Body of pancreas (tissue), 4 donors: ENCODE measurements at places on chromosomes 2 and 18. TPM values are rescaled to one million over a fixed set of nuclear protein-coding genes. Genes with fewer than 3 reads are reported as not detected.

GRCh38 chr18:799943-800342 lies 12.1 kb downstream of the YES1 start:
- DNase-seq, result no peak

- no peak for DNase-seq
Measured at GRCh38 chr2:9799011-9799596, 44.2 kb upstream of the TAF1B start.

DNA sequence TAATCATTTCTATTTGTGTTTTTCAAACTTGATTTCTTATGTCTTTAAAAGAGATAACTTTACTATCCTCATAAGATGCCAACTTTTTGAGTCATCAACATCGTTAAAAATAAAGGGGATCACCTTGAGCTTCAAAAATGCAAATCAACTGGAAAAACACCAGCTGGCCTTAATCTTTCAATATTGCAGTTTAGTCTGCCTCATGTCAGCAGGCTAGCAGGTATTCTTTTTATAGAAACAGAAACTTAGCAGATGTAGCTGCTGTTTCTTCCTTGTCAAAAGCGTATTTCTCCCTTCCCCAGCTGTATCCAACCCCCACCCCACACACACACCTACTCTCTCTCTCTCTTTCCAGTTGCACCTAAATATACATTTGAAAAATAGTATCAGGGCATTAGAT lies 154.1 kb upstream of the ZNF804A start:
- DNase-seq, result no peak

DNA sequence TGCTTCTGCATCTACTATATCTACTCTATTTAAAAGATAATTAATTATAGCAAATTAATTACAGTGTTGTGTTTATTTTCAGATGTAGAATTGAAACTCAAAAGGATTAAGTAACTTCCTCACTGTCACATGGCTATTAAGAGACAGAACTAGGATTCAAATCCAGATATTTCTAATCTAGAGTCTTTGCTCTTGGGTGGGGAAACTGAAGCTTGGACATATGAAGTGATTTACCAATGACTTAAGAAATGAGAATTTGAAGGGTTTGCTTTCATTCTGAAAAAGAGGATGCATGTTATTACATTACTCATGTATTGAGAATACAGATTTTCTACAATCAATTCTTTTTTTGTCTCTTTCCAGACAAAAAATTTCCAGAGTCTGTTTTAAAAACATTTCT lies 191.5 kb upstream of the SMAD7 start:
- no peak for DNase-seq

DNA sequence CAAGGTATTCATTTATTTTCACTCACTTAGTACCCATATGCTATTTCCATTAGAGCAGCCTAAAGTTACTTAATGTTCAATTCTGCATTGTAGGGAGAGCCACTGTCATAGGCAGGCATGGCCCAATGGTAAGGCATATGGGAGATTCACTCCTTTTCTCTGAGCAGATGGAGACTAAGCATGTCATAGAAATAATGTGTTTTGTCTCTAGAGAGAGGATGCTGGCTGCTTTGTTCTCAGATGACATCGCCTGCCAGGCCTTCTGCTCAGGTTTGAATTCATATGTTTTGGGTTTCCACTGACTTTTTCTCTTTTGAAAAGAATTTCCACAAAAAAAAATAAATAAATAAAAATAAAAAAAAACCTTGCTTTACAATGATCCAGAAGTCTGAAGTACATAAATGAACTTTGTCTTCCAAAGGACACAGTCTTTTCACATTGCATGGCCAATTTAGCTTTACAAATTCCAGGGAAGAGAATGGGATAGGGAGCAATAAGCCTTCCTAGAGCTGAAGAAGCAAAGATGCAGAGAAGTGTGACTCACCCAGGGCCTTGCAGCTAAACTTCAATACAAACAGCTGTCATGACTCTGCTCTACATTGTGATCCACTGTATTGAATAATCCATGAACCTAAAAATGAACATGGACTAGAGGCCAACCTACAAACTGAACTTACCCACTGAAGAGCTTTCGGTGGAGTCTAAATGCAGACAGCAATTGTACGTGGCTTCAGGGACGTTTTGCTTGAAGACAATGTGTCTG lies 422.5 kb downstream of the CMPK2 start:
- no peak for DNase-seq

DNA sequence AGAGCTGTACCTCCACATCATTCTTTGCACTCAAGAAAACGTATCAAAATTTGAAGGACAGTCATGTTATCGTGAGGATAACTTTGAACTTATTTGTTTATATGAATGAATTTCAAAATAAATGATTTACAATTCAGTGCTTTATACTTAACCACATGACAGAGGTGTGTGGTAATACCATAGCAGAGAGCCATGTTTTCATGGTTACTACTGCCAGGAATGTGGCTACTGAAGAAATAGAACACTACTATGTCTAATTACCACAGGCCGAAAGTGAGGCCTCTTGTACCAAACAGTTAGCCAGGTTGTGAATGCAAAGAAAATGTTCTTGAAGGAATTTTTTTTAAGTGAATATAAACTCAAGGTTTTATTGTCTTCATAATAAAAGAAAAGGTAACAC lies 49.2 kb downstream of the AAK1 start:
- DNase-seq, result no peak

DNA sequence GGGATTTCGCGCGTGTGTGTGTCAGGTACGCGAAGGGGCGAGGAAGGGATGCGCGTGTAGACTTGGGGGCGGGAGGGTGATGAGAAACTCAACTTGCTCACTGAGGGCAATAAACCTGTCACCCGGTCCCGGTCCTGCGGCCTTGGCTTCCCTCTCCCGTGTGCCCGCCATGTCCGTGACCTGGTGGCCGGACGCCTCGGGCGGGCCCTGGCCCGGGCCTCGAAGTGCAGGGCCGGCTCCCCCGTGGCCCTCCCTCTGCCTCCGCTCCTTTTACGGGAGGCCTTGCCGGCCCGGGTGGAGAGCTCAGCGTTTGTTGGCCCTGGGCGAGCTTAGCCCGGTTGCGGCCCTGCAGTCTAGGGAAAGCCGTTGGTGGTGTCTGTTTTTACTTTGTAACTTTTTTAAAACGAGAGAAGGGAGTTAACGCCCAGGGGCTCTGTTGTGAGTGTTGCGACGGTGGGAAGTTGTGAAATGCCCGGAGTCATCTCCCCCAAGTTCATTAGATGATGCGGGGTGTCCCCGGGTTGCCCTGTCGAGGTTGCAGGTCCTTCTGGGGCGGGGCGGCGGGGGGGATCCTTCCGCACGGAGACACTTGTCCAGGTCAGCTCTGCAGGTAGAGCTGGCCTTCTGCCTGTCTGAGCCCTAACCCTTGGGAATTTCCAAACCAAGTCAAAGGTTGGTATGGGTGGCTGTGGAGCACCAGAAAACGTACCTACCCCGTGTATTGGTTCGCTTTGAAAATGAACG lies 883 bp downstream of the SMCHD1 start:
- DNase-seq, result peak; percentile 56

- no peak for DNase-seq
Measured at GRCh38 chr2:44285174-44285573, 9.9 kb downstream of the SLC3A1 start.

DNA sequence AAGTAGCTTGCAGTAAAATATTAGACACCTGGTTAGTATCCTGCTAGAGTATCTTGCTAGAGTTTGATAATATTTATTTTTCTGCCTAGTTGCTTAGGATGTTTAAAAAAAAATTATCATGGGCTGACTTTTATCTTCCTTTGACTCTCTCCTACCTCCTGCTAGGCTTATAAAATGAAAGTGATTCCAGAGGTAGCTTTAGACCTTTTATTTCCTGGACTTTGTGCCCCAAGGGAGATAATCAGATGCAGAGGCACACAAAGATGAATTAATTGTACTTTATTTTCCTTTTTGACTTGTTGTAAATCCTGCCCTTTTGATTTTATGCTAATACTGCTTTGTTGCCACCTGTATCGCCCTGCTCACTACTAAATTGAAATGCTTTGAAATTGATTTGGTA lies 130.7 kb downstream of the WDSUB1 start:
- no peak for DNase-seq

GRCh38 chr2:148132412-148132811 lies 111.5 kb downstream of the MBD5 start:
- no peak for DNase-seq

DNA sequence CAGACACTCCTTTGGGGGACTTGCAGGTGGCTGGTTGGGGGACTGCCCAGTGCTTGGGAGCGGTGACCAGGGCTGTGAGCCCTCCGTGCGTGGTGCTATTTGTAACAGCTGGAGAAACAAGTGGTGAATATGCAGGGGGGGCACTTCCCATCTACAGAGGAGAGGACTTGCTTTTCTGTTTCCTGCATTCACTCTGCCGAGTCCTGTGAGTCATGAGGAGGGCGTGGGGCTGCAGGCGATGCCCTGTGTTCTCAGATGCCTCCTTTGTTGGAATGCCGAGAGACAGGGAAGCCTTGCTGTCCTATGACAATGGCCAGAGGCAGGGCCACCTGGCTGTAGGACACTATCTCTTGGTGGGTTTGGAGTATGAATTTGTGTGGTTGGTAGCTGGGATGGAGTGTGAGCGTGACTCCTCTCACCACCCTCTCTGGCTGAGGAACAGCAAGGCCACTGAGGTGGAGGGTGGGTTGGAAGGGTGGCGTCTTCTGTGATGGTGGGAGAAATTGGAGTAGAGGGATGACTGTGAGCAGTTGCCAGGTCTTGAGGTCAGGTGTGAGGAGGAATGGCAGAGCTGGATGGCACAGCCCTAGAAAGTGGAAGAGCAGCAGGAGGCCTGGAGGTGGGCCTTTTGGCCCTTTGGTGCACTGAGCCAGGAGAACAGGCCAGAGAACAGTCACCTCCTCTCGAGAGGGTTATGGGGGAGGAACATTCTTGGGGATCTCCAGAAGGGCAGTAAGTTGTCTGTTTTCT lies 24.3 kb downstream of the FHOD3 start:
- no peak for DNase-seq

DNA sequence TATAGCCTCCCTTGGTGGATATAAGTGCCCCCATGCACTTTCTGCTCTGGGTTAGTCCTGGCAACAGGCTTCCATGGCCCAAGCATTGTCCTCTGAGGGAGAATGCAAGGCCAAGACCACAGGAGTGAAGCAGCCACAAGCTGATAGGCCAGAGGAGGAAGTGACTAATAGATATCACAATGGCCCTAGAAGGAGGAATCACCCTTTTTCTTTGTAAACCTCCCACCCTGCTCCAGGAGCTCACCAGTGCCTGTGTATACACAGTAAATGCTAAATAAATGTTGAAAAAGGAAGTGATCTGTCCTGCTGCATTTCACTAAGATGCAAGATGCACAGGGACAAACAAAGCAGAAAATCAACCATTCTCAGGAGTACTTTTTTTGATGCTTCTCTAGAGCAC lies 49.7 kb upstream of the ABCA12 start:
- no peak for DNase-seq

DNA sequence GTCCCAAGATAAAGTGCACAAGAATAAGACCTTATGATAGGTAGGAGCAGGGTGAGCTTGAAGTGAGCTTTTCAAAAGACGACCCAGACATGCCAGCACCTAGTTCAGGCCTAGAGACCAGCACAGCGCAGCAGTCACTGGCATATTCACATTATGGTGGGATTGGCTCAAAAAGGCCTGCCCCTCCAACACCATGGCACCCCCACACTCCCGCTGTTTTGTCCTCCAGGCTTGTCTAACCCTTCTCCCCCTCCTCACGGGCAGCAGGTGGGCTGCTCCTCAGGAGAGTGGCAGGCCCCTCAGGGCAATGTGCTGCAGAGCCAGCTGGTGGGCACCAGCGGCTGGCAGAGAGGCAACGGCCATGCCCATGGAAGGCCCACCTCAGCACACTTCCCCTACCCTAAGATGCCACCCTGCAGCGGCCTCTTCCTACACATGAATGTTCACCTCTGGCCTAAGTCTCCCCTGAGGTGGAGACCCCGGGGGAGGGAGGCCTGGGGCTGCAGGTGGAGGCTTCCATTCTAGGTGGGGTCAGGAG lies 25.6 kb downstream of the EMX1 start:
- no peak for DNase-seq

- DNase-seq, result no peak
Measured at GRCh38 chr2:15043336-15044058, 411.0 kb downstream of the LRATD1 start.

GRCh38 chr18:21331065-21331464 lies 89.0 kb downstream of the GREB1L start:
- DNase-seq, result no peak

DNA sequence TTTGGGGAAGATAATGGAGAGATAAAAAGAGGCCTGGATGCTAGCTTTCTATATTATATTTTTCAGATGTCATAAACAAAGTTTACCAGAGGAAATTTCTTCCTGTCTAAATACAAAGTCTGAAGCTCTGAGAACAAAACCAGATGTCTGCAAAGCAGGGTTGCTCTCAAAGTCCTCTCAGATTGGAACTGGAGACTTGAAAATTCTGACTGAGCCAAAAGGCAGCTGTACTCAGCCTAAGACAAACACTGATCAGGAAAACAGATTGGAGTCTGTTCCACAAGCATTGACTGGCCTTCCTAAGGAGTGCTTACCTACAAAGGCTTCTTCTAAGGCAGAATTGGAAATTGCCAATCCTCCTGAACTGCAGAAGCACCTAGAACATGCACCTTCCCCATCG lies 25.1 kb downstream of the KDM3A start:
- peak; percentile 57 for DNase-seq

The FIGN gene
- total RNA-seq, result 3.4 TPM

The KCNK3 gene
- 10.5 TPM for total RNA-seq

The MC2R gene
- not detected for total RNA-seq

The FOXI3 gene
- not detected for total RNA-seq

The IL36G gene
- not detected for total RNA-seq

The ATOH8 gene
- total RNA-seq, result 14.5 TPM

The MSH2 gene
- 9.9 TPM for total RNA-seq
